Cortex of kidney (tissue), 1 donor: ENCODE measurements at places on chromosomes 4 and X.

GRCh38 chr4:185369731-185370130, 26.0 kb downstream of the LRP2BP start:
- no peak for DNase-seq

GRCh38 chrX:110044346-110045249, 41.7 kb downstream of the TMEM164 start:
- no peak for DNase-seq

DNA sequence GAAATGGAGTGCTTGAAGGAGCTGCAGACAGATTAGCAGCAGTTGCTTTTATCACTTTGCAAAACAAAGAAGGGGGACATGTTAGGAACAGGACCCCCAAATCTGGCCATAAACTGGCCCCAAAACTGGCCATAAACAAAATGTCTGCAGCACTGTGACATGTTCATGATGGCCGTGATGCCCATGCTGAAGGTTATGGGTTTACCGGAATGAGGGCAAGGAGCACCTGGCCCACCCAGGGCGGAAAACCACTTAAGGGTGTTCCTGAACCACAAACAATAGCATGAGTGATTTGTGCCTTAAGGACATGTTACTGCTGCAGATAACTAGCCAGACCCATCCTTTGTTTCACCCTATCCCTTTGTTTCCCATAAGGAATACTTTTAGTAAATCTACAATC, 79.6 kb upstream of the GC start:
- DNase-seq = no peak

DNA sequence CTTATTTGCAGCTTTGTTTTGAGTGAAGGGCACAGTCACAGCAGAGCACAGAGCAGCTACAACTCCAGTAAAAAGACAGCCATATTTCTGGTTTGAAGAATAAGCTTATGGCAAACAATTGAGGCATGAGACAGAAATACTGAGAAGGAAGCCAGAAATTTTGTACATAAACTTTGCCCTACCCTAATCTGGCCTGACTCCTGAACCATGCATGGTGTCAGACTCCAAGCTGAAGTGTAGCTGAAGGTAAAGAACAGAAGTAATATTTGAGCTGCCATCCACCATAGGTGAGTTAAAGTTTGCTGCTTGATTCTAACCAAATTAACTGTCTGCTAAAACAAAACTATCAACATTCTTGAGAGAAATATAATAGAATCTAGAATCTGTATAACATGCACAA, 24.5 kb upstream of the TMEM192 start:
- no peak for DNase-seq

DNA sequence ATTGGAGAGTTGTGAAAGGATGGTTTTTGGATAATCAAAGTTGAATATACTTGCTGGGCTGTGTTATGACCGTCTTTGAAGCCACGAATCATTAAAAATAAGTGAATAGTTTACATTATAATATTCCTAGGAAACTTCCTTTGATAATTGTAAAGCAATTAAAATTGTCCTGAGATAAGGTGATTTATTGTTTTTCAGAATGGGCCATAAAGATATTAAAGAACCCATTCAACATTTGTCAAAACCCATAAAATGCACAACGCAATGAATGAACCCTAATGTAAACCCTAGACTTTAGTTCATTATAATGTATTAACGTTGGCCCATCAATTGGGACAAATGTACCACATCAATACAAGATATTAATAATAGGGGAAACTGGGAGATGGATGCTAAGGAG, 11.4 kb downstream of the FHL1 start:
- no peak for DNase-seq

DNA sequence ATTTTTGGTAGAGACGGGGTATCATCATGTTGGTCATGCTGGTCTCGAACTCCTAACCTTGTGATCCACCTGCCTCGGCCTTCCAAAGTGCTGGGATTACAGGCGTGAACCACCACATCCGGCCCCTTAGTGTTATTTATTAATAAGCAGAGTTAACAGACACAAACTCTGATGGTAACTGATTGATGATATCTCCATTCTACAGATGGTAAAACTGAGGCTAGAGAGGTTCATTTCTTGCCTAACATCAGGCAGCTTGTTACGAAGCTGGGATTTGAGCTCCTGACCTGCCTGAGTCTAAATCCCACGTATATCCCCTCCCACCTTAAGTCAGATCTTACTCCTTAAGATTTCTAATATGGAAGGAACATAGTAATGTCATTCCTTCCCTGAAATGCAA, 36.9 kb downstream of the TBC1D14 start:
- DNase-seq = no peak

- DNase-seq = no peak
These were observed 90.8 kb downstream of the GATB start for GRCh38 chr4:151669990-151670389.

DNA sequence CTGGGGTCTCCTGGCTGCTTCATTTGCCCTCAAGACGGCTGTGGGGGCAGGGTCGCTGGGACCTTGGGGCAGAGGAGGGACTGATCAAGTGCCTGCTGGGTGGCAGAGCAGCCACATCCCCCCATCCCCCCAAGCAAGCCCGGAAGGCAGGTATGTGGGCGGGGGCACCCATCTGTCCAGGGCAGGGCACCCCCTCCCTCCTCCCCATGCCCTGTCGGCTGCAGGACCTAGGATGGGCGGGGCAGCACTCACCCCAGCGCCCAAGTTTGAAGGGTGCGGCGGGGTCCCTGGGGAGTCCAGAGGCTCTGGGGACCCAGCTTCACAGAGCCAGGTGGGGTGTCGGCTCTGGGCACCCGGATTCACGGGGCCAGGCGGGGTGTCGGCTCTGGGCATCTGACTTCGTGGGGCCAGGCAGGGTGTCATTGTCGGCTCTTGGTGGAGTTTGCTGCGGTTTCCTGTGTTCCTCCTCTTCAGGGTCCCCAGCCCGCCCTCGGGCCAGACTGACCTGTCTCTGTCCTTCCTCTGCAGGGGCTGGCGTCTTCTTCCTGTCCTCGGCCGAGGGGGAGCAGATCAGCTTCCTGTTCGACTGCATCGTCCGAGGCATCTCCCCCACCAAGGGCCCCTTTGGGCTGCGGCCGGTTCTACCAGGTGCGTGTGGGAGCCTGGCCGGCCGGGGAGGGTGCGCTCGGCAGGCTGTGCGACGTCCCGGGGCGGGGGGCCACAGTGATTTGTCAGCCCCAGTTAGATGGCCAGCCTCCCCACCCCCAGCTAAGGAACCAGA, 22.1 kb downstream of the DOK7 start:
- DNase-seq = no peak

DNA sequence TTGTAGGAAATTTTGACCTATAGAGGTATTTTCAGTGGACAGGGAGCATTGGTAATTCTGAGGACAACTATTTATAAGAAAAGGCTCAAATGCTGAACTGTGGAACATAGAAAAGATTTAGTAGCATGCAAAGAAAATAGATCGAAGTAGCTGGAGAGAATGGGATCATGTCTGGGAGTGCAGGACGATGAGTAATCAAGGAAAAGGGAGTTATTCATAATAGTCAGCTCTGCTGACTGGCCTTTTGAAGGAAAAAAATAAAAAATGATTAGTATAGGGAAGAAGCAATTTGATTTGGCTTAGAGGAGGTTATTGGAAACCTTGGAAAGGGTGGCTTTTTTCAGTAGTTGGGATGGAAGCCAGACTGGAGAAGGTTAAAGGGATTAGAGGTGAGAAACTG, 22.9 kb upstream of the ANK2 start:
- no peak for DNase-seq

DNA sequence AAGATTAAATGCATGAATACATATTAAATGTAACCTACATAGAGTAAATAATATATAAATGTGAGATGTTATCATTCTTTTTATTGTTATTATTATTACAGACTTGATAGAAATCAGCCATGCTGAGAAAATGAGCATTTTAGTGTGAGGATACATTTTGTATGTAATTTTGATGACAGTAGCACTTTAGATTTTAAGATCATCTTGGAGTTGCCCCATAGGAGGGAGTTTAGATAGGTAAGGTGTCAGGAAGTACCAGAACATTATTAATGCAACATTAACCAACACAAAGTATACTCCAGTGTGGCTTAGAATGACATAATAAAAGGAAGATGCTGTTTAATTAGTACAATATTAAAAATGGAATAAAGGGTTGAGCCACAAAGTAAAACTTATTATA, 8.4 kb downstream of the TMPRSS11A start:
- DNase-seq = no peak

GRCh38 chrX:114058988-114059418, 524.9 kb upstream of the HTR2C start:
- no peak for DNase-seq

DNA sequence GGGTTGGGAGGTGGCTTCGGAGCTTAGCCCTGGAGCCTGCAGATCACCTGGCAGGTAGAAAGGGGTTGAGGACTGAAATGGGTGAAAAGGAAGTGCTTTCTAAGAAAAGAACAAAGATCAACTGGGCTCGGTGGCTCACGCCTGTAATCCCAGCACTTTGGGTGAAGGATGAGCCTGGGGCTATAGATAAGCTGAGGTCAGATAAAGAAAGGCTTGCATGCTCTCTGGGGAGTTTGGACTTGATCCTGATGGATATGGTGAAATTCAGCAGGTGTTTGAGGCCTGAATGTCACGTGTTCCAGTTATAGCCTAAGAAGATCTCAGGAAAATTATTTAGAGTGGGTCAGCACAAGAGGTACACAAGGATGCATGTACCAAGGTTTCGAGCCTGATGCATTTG, 40.8 kb downstream of the SLC34A2 start:
- DNase-seq = no peak
